Stimulated activated CD4-positive, alpha-beta T cell treated with anti-CD3 and anti-CD28 coated beads, Interleukin-12 subunit alpha, Interleukin-12 subunit beta, amount 100 ng/mL, for 24 hours (primary cell): ENCODE measurements at places on chromosomes 1 and 21.

GRCh38 chr1:39632682-39633417 lies 6.6 kb downstream of the HEYL start:
- no peak for DNase-seq

GRCh38 chr1:98781906-98782305 lies 120.4 kb downstream of the SNX7 start:
- DNase-seq = no peak

- no peak for DNase-seq
Measured at GRCh38 chr1:36721261-36721660, 238.5 kb upstream of the CSF3R start.

DNA sequence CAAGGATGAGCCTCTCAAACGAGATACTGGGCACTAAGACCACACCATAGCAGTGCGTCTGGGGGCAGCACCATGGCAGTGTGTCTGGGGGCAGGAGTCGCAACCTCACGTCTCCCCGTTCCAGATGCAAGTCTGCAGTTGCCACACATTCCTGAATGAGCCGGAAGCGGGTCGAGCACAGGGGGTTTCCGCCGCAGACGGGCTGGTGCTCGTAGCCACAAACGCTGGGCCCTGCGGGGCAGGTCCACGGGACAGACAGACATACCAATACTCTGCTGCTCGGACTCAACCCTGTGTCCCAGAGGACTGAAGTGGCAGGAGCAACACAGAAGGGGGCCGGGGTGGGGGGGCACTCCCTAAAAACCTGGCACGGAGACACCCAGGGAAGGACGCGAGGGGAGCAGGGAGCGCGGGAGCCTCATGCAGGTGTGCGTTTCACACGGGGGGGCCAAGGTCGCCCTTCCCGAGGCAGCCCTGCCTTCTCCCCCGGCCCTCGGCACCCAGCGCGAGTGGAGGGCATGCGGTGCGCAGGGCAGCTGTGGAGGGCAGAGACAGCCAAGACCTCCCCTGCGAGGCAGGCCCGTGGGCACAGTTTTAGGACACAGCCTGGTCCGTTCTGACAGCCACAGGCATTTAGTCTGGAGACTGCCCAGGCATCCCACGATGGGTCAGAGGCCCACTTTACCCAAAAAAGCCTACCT lies 24.5 kb downstream of the PTTG1IP start:
- DNase-seq = no peak

GRCh38 chr1:55815745-55816455 lies 600.7 kb upstream of the USP24 start:
- DNase-seq = no peak
